Activated naive CD4-positive, alpha-beta T cell (primary cell): ENCODE measurements at places on chromosomes 7 and 10.

DNA sequence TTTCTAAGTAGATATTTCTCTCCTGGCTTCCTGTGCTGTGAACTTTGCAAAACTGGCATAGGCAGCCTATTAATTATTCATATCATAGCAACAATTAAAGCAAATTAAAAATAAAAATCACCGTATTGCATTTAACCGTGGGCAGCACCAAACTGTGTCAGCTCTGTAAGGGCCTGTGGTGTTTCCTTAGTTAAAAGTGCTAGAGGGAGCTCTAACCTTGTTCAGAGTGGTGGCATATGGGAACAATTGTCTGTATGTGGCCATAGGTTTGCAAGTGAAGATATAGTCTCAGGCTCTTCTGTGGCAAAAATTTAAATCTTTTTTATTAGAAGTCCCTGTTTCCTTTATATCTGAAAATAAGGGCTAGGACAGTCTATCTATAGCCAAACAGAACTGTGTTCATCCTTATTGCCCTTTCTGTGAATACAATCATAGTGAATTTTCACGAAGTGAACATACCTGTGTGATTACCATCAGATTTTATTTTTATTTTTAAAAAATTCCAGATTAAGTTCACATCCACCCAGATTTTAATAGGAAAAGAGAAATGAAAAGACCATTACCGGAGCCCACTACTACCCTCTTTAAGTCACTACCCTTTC, 92.6 kb downstream of the POLL start:
- no peak for DNase-seq

DNA sequence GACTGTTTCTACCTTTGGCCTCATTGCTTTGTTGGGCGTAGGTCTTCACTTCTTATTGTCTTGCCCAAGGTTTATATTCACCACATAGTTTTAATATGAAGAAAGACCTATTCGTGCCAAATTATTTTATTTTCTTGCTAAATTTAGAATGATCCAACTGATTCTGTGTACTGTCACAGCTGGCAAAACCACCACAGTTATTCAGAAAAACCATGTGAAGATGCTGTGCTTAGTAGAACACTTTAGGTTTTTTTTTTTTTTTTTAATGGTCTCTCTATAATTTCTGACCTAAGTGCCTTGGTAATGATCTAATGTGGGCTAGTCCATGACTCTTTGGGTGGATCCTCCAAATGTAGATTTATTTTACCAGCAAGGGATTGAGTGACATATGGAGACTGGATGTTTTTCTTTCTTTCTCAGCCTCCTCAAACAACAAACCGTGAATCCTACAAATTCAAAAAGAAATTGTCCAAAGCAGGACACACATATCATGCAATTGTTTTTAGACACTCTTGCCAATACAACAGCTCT, 243.8 kb downstream of the DYNC1I1 start:
- DNase-seq: no peak

DNA sequence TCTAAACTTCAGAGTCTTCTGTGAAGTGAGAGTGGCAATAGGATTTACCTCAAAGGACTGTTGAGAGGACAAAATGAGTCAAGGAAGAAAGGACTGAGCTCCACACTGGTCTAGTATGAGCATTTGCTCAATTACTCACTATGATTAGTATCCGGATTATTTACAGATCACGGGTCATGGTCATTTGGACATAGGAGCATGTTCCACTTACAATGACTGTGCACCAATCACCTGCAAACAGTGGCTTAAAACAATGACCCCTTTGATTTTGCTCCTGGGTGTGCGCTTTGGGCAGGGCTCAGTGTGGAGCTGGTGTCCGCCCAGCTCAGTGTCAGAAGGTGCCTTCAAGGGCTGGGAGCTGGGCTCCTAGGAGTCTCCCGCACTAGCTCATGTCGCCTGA, 225.4 kb downstream of the TCERG1L start:
- no peak for DNase-seq

GRCh38 chr10:6617309-6618076, 37.4 kb upstream of the PRKCQ start:
- DNase-seq: no peak

GRCh38 chr10:60992636-60993035, 48.7 kb upstream of the RHOBTB1 start:
- DNase-seq: no peak

DNA sequence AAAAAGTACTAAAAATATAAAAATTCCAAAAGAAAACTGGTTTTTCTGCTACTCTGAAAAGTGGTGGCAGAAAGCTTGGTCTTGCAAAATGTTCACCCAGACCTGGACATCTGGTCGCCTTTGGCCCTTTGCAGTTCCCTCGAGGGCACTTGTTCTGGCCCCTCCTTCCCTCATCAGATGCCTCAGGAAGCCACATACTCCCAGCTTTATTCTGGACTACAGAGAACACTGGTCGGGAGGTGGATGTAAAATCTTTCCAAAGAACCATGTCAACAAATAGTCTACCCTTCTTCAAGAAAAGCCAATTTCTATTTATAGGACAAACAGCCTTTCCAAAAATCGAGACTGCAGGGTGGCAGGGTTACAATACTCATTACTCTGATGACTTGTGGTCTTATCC, 726.1 kb downstream of the TNS3 start:
- DNase-seq: no peak

DNA sequence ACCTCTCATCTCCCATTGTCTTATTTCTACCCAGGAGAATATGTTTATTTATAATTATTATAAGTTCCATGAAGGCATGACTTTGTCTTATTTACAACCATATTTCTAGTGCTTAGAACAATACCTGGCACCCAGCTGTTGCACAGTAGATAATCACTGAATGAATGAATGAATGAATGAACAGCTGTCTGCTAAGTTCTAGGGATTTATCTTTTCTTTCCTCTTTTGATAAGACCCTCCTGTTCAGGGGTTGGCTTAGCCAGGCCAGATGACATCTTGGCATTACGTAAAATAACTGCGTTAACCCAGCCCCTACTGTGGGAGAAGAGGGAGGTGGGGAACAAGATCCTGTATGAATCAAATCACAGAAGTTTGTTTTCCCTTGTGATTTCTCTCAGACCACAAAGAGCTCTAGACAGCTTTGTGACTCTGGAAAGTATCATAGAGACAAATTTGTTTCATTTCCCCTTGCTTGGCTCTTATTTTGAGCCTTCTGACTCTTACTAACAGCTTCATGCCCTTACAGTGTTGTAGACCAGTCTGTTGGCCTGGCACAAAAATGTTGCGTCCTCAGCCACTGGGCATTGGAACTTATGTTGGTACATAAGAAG, 8.4 kb downstream of the ZNF862 start:
- no peak for DNase-seq

DNA sequence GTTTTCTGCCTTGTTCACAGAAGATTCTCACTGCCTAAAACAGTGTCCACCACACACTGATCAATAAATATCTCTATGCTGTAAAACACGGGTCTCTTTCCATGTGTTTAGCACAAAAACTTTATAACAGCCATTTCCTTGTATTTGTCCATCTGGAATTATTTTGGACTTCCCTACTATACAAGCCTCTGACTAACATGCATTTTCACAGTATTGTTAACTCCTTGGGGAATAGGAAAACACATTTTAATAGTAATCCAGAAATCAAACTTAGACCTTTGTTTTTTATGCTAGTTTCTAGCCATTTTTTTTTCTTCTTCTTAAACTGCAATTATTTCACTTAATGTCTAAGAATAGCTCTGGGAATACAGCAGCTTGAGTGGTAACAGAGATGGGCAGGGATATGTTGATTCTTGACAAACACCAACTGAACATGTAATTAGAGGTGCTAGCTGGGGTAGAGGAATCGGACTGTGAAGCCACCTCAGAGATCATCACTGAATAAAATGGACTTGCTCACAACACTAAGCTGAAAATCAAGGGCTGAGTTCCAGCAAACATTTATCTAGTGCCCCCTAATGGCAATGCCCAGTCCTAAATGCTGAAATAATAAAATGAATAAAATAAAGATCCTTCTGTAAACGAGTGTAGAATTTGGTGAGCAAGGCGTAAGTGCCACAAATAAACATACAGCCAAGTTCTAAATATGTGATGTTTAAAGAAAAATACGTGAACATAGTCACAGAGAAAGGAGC, 593.1 kb downstream of the SORCS1 start:
- no peak for DNase-seq

- no peak for DNase-seq
Measured at GRCh38 chr7:111126987-111127386, 36.1 kb downstream of the LRRN3 start.

- no peak for DNase-seq
Measured at GRCh38 chr7:150400788-150401423, 21.8 kb downstream of the ZNF775 start.

DNA sequence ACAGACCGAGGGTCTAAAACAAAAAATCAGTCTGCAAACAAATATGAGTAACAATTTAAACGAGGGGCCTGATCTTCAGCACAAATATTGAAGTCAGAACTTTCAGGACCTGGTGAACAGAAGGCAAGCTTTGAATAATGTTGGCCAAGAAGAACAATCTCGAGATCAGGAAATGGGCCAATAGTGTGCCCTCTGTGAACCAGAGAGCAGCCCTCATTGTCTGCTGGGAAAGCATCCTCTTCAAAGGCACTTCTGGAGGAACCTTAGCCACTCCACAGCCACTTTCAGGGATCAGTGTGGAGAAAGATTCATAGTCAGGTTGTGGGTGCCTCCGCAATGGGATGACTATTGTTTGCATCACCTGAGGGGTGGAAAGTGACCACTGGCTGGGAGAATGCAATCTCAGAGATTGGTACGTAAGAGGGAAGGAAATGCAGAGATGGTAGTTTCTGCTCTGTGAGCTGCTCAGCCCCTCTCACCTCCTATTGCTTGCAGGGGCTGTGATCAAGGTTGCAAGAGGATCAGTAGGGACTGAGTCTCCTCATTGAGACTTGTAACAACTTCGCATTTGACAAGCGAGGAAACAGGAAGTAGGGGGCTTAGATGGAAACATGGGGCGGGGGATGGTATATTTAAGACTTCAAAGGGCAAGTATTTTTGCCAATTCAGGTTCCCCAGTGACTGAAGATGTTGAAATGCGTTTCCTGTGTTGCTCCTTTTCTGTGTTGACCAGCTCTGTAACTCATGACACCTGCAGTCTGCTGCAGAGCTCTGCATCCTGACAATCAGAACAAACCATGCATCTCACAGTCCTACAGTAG, 28.4 kb upstream of the IFRD1 start:
- DNase-seq: no peak

DNA sequence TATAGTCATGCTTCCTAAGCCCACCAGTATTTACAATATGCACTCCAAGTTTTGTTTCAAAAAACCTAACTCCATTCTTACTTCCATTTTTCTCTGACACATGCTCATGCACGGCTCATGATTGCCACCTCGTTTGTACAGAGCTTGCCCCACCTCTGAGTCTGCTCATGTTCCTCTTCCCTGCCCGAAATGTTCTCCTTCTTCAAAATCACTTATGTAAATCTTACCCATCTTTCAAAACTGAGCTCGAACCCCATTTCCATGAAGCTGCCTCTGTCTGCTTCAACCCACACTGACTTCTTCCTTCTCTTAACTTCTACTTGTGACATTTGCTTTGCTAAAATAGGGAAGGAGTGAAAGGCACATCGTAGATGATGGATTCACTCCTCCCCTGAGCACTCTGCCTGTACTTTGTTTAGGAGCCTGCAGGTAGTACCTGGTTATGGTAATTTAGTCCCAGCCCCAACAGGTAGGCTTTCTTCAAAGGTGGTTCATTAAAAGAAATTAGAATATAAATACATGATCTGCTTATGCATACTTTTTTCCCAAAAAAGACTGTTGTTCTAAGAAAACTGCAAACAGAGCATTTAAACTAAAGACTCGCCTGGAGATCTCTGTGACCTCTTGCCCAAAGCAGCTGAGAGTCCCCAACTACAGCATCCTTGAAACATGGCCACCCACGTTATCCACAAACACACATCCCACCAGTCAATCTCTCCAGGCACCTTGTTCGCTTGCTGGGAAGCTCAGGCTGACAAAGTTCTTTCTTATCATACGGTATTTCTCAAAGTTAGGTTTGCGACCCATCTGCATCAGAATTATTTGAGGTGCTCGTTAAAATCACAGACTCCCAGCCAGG, 172.0 kb downstream of the DGKI start:
- no peak for DNase-seq
